Left kidney (tissue), 8 donors: ENCODE measurements at places on chromosomes 1 and 21. TPM values are rescaled to one million over a fixed set of nuclear protein-coding genes. Genes with fewer than 3 reads are reported as not detected.

Gene PDIK1L
- 20.1 TPM for polyA plus RNA-seq

Gene RHD
- 2.1 TPM for polyA plus RNA-seq

Gene IARS2
- 97.4 TPM for polyA plus RNA-seq

Gene PLCH2
- 0.80 TPM for polyA plus RNA-seq

Gene SLFNL1
- 1.1 TPM for polyA plus RNA-seq

Gene GOLT1A
- 3.5 TPM for polyA plus RNA-seq

Gene LINGO4
- not detected for polyA plus RNA-seq

Gene TFF2
- polyA plus RNA-seq, result not detected

Gene ATAD3C
- 1.7 TPM for polyA plus RNA-seq
